Astrocyte (in vitro differentiated cells and primary cell): ENCODE measurements at places on chromosomes 3 and 15. TPM values are rescaled to one million over a fixed set of nuclear protein-coding genes. Genes with fewer than 3 reads are reported as not detected.

DNA sequence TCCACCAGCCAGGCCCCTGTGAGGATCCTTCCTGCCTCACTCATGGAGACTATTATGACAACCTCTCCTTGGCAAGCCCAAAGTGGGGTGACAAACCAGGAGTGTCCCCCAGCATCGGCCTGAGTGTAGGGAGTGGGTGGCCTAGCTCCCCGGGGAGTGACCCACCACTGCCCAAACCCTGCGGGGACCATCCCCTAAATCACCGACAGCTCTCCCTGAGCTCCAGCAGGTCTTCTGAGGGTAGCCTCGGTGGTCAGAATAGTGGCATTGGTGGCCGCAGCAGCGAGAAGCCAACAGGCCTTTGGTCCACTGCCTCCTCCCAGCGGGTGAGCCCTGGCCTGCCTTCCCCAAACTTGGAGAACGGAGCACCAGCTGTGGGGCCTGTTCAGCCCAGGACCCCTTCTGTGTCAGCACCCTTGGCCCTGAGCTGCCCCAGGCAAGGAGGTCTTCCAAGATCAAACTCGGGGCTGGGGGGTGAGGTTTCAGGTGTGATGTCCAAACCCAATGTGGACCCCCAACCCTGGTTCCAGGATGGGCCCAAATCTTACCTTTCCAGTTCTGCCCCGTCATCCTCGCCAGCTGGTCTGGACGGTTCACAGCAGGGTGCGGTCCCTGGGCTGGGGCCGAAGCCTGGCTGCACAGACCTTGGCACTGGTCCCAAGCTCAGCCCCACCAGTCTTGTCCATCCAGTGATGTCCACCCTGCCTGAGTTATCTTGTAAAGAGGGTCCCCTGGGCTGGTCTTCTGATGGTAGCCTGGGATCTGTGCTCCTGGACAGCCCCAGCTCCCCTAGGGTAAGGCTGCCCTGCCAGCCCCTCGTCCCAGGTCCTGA is 1.0 kb downstream of the LIMD1 start:
- no peak for DNase-seq

DNA sequence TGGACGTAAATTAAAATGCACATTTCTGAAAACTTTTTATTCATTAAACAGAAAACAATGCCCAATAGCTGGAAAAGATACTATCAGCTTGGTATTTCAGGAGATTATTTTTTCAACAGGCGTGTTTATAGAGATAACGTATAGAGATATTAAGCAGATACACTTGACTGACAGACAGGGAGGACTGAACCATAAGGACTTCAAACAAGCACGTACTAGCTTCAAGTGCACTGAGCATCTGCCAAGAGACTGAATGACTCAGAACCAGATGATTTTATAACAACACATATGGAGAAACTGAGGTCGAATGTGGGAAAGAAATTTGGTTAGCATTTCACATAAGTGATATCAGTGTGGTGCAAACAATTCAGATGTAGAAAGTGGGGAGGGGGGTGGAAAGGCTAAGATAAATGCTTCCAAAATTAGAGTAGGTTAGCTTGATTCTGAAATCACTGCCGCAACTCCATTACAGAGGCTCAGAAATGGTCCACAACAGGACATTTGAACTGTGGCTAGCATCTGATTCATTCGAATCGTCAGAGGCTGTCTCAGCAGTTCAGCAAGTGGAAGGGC is 103.5 kb downstream of the SEMA6D start:
- peak; percentile 94 for DNase-seq

DNA sequence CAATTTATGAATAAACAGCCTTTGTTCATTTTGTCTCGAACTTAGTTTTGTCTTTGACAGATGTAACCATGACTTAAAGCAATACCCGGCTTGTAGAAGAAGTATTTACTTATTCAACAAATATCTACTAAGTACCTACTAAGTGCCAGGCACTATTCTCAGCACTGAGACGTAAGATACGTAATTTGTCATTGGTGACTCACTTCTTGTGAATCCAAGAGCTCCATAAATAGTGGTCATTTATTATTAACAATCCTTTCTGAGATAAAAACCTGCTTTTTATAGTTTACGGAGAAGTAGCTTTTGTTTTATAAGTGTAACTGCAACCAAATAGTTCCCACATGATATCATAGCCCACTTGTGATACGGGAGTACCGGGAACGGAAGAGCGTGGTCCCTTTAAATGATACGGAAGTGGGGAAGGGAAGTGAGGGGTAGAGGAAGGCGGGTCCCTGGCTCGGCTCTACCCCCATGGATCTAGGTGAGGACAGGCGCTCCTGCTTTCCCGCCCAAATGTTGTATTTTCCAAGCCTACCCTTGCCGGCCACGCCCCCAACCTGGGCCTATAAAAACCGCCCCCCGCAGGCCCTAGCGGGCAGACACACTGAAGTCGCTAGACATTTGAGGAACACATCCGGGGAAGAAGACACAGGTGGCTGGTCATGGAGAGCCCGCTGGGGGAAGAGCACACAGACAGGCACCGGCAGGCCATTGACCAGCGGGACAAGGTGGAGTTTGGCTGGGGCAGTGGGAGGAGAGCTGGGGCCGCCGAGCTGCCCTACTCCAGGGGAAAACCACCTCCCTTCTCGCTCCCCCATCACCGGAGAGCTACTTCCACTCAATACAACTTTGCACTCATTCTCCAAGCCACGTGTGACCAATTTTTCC is at the start of gene SAMMSON:
Gene SAMMSON (plus strand): TSS at position 594 of the 888 bp plus-strand sequence.
- peak; percentile 65 for DNase-seq

- DNase-seq, result no peak
These were observed 691.1 kb downstream of the SI start for GRCh38 chr3:164387236-164387635.

Gene SPSB4
- 0.94 and 2.2 TPM in 2 replicates for total RNA-seq

Gene NGLY1
- total RNA-seq, result 23.9 and 28.0 TPM in 2 replicates

GRCh38 chr3:117184574-117184973 is 475.0 kb downstream of the TUSC7 start:
- DNase-seq, result peak; percentile 76

Gene GPR149
- not detected in 2 replicates for total RNA-seq

DNA sequence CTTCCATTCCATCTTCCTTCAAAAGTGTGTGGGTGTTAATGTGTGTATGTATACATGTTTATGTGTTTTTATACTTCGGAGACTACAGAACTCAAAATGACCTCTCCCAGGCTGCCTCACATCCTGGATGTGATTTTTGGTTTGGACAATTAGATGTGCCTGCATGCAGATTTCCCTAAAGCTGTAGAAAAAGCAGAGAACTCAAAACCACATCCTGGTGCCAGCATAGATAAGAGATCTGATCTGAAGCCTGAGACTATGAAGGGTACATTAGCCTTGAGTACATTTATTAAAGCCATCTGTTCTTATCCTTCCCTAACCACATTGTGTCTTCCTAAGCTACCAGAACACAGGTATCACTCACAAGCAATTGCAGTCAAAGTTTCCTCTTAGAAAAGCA is 319.4 kb upstream of the RASGRP1 start:
- DNase-seq, result peak; percentile 62

DNA sequence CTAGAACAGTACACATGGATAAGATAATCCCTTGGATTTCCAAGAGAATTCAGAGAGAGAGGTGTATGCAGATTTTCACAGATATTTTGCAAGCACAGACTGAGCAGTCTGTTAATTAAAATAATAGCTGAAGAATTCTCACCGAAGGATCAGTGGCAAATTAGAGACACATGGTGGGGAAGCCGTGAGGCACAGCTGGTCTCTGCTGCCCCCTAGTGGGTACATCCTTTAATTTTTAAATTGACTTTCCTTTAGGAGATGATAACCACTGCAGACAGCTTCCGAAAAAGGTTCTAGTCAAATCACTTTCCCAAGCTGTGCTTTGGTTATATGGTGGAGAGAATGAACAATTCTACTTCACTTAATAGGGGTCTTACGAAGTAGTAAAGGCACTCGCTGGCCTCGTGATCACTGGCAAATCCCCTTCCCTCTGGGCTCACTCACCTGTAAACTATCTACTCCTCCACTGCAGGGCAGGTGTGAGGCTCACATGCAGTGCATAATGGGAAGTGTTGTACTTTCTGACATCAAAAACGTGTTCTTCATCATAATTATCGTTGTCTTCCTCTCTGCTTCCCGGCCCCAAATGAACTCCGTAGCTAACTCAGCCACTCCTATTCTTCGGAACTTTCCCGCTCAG is 19.5 kb downstream of the MESD start:
- DNase-seq, result no peak

DNA sequence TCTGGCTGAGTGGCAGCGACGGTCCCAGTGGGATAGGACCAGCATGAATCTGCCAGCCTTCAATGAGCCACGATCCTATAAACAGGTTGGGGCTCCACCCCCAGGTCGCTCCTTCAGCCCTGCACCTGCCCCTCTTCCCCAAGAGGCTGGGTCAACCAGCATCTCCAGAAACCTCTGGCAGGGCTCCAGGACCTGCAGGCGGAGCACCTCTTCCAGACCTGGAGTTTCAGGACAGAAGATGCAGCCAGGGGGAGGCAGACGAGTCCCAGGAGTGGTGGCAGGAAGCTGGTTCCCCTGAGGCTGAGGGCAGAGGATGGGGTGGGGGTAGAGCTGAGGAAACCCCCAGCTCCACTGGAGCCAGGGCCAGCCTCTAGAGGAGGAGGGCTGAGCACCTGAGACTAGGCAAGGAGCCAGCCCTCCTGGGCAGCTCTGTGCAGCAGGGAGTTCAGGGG is at the start of gene PLA2G4D:
Gene PLA2G4D (minus strand): TSS at position 51 of the 452 bp plus-strand sequence. CDS start 103 bp downstream, outside the sequence.
- DNase-seq, result no peak

Gene PPP1R14D
- total RNA-seq, result not detected in 2 replicates

- peak; percentile 98 for DNase-seq
These were observed 134.0 kb upstream of the IL12A start for GRCh38 chr3:159854500-159855124.

GRCh38 chr3:76497636-76498035 is 542.3 kb upstream of the ROBO2 start:
- DNase-seq, result peak; percentile 2

Gene ZNF80
- not detected in 2 replicates for total RNA-seq
